Inflammatory macrophage treated with lipopolysaccharide for 4 hours (primary cell): ENCODE measurements at places on chromosomes 2 and 18.
A peak's percentile ranks its signal among the peaks of the same experiment; 100 is the strongest.

- no peak for DNase-seq
These were observed 55.4 kb downstream of the POLR1A start for GRCh38 chr2:86050301-86050700.

- DNase-seq: no peak
These were observed 140.4 kb upstream of the CAPN13 start for GRCh38 chr2:30947686-30948085.

GRCh38 chr2:26573241-26573925 is 67.8 kb downstream of the CIB4 start:
- DNase-seq: no peak

- no peak for DNase-seq
These were observed 199.5 kb downstream of the TTC32 start for GRCh38 chr2:19702267-19702666.

- peak; percentile 62 for DNase-seq
These were observed 84.7 kb upstream of the PELI1 start for GRCh38 chr2:64228918-64229317.

GRCh38 chr2:172931256-172931894 is 144.3 kb upstream of the MAP3K20 start:
- no peak for DNase-seq
